ENCODE measurements at places on chromosomes 7 and 10. TPM values are rescaled to one million over a fixed set of nuclear protein-coding genes. Genes with fewer than 3 reads are reported as not detected.

The FRMD4A gene
- total RNA-seq, result 18.6 TPM

The NACAD gene
- 7.4 TPM for total RNA-seq

The C10orf71 gene
- total RNA-seq, result not detected

GRCh38 chr7:156095908-156096539 is 283.8 kb upstream of the SHH start:
- no peak for DNase-seq

DNA sequence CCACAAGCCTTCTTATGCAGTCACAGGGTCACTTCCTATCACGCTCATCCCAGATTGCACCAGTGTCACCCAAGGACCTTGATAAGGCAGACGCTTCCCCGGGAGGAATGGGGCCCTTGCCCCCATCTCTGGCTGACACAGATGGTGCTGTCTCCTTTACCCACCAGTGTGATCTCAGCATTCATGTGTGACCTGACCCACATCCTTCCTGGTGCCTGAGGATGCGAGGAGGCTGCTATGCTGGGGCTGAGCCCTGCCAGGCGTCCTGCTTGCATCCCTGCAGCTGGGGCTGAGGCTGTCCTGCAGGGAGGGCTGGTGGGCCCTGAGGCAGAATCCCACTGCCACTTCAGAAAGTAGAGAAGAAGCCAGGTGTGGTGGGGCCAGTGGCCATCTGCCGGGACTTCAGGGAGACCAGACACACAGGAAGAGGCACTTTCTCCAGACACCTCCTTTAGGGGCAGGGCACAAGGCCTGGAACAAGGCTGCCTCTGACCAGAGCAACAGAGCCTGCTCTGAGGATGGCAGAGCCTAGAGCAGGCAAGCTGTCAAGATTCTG is 35.3 kb downstream of the RASGEF1A start:
- DNase-seq, result no peak

GRCh38 chr10:98364432-98365102 is 50.4 kb downstream of the PYROXD2 start:
- no peak for DNase-seq

The CELF2 gene
- total RNA-seq, result 6.4 TPM

- DNase-seq, result no peak
Observed at GRCh38 chr10:49138361-49138891, 4.6 kb upstream of the FAM170B start.

DNA sequence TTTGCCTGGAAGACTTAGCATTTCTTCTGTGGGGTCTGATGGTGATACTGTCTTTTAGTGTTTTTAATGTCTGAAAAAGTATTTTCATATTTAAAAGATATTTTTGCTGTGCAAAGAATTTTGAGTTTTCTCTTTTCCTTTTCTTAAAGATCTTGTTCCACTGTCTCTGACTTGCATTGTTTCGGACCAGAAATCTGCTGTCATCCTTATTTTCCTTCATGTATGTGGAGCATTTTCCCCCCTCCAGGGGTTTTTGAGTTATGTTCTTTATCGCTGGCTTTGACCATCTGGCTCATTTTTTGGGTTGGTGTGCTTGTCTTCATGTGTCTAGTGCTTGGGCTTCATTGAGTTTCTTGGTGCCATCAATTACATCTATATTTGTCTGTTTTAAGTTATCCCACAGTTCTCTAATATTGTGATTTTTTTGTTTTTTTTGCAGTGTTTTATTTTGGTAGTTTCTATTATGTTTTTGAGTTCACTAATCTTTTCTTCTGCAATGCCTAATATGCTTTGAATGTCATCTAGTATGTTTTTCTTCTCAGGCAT is 119.9 kb downstream of the MGMT start:
- peak; percentile 14 for DNase-seq

- DNase-seq, result peak; percentile 59
Observed at GRCh38 chr7:114922652-114923402, 933 bp downstream of the MDFIC start.

DNA sequence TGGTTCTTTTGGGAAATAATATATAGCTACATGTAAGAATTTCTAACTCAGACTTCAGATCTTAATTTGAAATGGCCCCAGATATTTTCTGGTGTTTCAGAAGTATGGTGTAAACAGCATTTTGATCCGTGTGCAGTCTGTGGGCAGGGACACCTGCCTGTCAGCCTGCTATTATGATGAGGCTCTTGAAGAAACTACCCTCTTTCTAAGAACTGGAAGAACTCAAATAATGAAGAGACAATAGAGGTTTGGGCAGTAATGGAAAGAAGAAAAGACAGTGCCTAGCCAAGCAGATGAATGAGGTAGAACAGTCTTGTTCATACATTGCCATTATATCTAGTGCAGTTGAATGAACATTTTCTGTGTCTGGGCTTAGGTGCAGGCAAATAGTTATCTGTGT is 256.6 kb downstream of the ARHGAP21 start:
- DNase-seq, result peak; percentile 58

GRCh38 chr7:155815332-155816191 is 3.3 kb upstream of the SHH start:
- DNase-seq, result no peak

GRCh38 chr10:79028056-79028430 is 40.7 kb upstream of the ZMIZ1 start:
- no peak for DNase-seq

The IL6 gene
- total RNA-seq, result 84.2 TPM

The CCDC3 gene
- total RNA-seq, result under 0.01 TPM

The TBX20 gene
- 0.15 TPM for total RNA-seq

The KBTBD2 gene
- 76.1 TPM for total RNA-seq

- DNase-seq, result peak; percentile 71
Observed at GRCh38 chr7:76372984-76373833, 14.4 kb upstream of the YWHAG start.

- peak; percentile 68 for DNase-seq
Observed at GRCh38 chr7:107387573-107388219, 82.2 kb upstream of the GPR22 start.

GRCh38 chr7:38757931-38758330 is 126.8 kb upstream of the AMPH start:
- peak; percentile 7 for DNase-seq

- DNase-seq, result peak; percentile 87
Observed at GRCh38 chr10:122344741-122345258, 29.7 kb upstream of the PLEKHA1 start.

The FAM25G gene
- not detected for total RNA-seq

- no peak for DNase-seq
Observed at GRCh38 chr7:43509906-43510305, 73.0 kb upstream of the STK17A start.

DNA sequence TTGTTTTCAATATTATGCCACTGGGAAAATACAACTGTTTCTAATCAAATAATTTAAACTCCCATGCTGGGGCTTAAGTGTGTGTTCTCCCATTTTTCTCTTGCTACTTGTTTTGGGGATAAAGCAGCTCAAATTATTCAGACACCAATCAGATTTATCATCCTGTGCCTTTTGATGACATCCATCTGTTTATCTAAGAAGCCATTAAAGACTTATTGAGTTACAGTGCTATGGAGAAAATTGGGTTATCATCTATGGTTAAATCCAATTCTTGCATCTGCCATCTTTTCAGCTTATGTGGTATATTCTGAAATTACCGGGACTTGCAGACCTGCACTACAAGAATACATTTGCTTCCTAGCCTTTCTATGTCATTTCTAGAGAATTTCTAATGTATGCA is 401.2 kb downstream of the GFRA1 start:
- no peak for DNase-seq

- DNase-seq, result no peak
Observed at GRCh38 chr7:76273503-76273902, 29.0 kb upstream of the HSPB1 start.

GRCh38 chr10:121352231-121352855 is 245.9 kb downstream of the FGFR2 start:
- DNase-seq, result no peak

DNA sequence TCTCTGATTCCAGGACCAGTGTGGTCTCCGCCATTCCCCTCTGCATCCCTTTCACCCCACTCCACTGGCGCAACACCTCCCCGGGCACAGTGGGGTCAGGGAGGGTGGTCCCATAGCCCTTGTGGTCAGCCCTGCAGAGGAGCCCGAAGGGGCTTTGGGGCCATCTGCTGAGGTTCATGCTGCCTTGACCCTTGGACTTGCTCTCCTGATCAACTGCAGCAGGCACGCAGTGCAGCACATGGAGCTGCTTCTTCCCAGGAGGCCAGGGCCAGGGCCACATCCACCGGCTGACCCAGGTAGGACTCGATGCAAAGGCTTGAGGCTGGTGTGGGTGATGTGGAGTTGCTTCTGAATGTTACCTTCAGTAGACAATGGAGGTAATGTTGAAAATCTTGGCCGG is 35.1 kb downstream of the PDIA4 start:
- no peak for DNase-seq

The UNCX gene
- total RNA-seq, result not detected

DNA sequence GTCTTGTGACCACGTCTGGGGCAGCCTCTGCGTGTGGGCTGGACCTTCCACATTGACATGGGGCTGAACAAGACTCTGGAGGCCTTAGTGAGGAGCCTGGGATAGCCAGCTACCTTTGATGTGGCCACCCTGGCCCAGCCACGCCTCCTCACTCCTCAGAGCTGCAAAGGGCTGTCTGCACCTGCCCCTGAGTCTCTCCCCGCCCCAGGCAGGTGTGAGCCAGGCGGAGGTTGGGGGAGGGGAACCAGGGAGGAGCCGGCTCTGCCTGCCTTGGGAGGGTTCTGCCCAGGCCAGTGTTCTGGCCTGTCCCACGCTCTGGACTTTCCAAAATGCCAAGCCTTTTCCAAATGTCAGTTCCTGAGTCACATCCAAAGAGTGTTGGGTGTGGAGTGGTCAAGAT is 72.2 kb downstream of the GTF2IRD1 start:
- no peak for DNase-seq

DNA sequence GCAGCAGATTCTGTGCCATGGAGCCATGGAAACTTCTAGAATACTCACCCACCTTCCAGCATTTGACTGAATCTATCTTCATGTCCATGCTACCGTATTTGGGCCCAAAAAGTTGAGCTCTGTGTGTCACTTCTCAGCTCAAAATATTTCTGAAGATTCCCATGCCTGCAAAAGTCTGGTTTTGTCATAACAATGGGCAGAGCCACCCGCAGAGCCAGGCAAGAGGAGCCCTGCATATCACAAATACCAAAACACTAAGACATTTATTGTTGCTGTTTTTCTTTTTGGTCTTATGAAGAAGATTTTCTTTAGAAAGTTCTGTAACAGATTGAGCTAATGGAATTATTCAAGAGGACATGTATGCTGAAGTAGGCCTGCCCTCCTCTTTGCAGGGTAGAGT is 68.1 kb downstream of the PRTFDC1 start:
- DNase-seq, result no peak

Data from renal cortical epithelial cell (primary cell).